Left renal pelvis (tissue), 4 donors: ENCODE measurements at places on chromosomes 7 and 10.

DNA sequence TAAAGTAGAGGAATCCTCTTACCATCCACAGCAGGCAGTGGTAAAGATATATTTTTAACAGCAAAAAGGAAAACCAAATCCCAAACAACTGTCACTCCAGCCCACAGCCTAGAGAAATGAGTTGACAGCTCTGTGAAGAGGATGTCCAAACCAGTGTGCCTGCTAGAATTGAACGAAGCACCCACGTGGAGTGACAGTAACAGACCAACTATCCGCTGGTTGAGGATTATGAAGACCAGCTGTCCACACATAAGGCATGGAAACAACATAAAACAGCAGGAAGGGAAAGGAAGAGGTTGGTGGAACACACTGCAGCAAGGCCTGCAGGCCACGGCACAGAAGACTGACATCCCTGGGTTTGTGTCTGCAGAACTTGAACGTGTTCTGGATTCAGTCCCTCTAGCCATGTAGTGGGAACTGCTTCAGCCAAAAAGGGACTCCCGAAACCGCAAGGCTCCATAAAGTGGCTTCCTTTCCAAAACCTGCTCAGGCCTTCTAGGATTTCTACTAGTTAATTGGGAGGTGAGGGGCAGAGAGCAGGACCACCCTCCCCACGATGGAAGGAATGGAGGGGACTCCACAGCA, 324.4 kb downstream of the BICC1 start:
- DNase-seq: no peak

- no peak for DNase-seq
Measured at GRCh38 chr7:129617652-129618051, 6.1 kb downstream of the NRF1 start.

- peak; percentile 35 for DNase-seq
Measured at GRCh38 chr10:13440185-13441061, 88.4 kb downstream of the BEND7 start.

- DNase-seq: no peak
Measured at GRCh38 chr7:142379201-142379885, 121.5 kb upstream of the PRSS58 start.

- DNase-seq: no peak
Measured at GRCh38 chr10:123781324-123781900, 110.2 kb downstream of the CPXM2 start.

DNA sequence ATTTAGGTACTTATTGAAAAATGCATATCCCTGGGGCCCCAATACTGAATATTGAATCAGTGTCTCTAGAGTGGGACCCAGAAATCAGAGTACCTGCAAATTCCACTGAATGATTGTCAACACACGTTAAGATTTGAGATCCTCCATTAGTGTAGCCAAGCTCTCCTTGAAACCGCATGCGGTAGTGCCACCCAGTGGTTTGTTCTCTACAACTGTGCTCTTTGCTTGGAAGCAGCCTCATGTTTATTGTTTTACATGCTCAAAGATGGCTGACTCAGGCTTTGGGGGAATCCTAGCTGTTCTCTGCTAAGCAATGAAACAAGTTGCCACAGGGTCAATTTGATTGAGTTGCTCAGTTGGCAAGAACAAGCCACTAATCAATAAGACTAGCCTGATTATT, 340.2 kb upstream of the CELF2 start:
- no peak for DNase-seq
